ENCODE measurements at places on chromosomes 2 and 18. TPM values are rescaled to one million over a fixed set of nuclear protein-coding genes. Genes with fewer than 3 reads are reported as not detected.

Gene CROCC2
- not detected for total RNA-seq

Gene SLC19A3
- total RNA-seq: not detected

Gene PDE1A
- 3.0 TPM for total RNA-seq

Gene KATNAL2
- total RNA-seq: 0.40 TPM

Gene DSG1
- not detected for total RNA-seq

Gene DLX2
- under 0.01 TPM for total RNA-seq

Gene TDRD15
- not detected for total RNA-seq

Gene FKBP7
- 19.0 TPM for total RNA-seq
